ENCODE measurements at places on chromosomes 7 and 10.

DNA sequence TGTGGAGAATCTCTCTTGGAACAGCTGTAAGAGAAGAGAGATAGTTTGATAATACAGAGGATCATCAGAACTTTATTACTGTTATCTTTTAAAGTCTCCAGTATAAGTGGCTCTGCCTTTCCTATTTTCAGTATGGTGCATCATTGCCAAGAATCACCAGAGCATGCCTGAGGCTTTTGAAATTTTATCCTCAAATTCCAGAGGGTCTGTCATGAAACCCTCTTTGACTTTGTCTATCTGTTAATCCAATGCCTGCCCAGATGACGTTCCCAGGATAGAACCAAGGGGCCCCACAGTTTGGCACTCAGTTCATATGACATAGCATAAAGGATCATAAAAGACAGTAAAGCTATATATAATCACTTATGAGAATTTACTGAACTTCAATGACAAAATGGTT lies 35.3 kb upstream of the SEMA3C start:
- DNase-seq, result no peak

DNA sequence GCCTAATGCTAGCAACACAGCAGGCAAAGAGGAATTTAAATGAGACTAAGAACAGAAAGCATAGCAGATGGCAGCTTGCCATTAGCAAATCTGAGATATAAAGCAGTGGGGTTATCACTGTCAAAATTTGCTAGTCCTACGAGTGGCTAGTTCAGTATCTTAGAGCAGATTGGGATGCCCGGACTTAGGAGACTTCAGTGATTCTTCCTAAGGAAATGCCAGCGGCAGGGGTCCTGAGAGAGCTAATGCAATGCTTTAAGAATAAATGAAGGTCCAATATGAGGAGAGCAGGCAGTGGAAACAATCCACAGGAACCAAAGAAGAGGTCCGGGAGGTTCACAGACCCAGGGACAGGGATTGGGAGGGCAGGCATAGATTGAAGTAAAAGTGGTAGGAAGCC lies 169.3 kb upstream of the NPSR1 start:
- no peak for DNase-seq

- DNase-seq, result no peak
Observed at GRCh38 chr7:75711656-75712514, 26.9 kb downstream of the HIP1 start.

- DNase-seq, result no peak
Observed at GRCh38 chr7:101506531-101506930, 122.6 kb downstream of the MYL10 start.

DNA sequence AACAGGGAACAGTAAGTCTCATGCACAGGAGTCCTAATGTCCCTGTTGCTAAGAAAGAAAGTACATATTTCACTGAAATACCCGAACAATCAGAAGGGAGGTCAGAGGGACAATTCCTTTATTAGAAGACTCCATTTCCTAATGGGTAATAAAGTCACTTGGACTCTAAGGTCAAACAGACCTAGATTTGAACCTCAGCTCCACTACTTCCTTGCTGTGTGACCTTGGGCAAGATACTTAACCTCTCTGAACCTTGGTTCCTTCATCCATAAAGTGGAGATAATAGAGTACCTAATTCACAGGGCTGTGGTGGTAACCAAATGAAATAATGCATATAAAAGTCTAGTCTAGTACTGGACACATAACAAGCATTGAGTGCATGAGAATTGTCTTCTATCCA lies 29.2 kb upstream of the HABP2 start:
- no peak for DNase-seq

- DNase-seq, result no peak
Observed at GRCh38 chr10:44312401-44312800, 72.5 kb downstream of the CXCL12 start.

- DNase-seq, result no peak
Observed at GRCh38 chr7:140596519-140597427, 43.8 kb downstream of the DENND2A start.

- no peak for DNase-seq
Observed at GRCh38 chr10:97013983-97014382, 171.8 kb downstream of the SLIT1 start.

DNA sequence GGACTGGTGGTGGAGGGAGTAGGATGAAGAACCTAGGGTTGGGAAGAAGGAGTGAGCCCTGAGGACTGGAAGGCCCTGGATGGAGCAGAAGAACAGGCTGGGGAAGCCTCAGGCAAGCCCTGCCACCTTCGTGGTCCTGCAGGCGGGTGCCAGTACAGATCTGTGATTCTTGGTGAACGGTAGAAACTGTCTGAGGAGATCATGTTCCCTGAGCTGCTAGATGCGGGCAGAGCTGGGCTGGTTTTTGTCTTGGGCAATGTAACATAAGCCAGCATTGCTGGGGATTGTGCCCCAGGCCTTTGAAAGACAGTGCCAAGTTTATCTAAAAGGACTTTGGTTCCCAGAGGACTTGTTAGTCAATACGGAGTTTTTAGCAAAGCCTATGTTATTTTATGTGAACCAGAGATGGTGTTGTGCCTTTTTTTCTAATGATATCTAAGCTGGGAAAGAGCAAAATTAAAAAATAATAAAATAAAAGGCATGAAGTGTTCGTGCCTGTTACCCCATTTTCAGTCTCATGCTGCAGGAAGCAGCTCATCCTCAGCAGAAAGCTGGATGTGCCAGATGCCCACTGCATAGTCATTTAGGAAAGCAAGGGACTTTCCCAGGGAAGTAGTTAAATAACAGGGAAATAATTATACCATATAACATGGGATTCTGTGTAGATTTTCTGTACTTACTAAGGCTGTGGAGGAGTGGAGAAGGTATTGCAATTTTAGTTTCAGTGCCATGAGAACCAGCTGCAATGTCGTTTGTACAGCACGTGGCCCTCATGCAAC lies 24.4 kb upstream of the FIGNL1 start:
- DNase-seq, result no peak

DNA sequence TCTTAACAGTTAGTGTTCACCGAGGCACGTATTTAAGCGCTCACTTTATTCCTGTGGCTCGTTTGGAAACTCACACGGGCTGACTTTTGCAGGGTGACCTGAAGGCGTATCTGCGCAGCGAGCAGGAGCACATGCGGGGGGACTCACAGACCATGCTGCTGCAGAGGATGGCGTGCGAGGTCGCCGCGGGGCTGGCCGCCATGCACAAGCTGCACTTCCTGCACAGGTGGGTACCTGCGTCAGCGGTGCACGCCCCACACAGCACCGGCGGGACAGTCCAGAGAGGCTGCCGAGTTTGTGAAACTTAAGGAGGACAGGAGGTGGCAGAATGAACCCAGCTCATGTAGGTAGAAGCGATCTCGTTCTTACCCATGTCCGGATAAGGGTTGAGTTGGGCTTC lies 39.8 kb upstream of the BHLHA15 start:
- no peak for DNase-seq

DNA sequence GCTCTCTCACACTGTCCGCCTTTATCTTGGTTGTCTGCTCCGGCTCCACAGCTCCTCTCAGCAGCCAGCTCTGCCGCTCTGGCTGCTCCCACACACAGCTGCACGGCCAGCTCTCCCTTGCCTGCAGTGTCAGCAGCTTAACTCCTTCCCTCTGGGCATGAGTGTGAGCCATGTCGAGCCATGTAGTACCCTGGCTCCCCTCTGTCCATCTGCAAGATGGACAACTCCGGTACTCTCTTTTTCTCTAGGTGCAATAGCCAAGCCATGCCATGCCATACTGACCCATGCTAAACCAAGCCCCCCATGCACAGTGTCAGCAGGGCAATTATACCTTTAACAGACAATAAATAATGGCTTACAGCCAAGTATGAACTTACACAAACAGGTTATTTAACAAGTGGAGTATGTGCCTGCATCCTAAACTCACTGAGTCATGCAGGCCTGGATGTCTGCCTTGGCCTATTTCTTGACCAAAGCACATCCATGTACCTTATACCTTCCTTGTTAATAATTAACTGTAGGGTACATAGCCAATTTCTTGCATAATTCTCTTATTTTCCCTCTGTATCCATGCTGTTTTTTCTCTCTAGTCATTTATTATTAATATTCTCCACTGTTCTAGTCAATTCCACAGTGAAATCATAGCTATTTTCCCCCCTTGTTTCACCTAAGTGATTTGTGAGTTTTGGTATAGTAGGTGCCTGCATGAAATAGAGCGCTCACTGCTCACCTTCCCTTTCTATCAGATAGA lies 170.9 kb downstream of the CDK14 start:
- DNase-seq, result no peak

GRCh38 chr7:132526111-132526740 lies 50.0 kb downstream of the PLXNA4 start:
- no peak for DNase-seq

DNA sequence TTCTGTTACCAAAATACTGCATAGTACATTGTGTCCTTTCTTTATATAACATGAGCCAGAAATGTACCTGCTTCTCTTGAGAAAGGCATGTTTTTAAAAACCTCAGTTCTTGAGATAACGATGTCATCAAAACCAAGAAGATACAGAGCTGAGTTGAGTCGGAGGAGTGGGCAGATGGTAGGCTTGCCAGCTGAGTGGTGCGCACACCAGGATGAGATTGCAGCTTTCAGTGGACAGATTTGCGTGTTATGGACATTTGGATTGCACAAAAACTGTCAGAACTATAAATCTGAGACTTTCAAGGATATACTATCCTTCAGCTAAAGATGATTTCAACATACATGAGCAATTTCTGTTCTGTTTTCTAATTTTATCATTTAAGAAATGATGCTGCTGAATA lies 25.0 kb downstream of the PRKAR2B start:
- DNase-seq, result no peak

- DNase-seq, result no peak
Observed at GRCh38 chr10:32141018-32141807, 85.0 kb upstream of the KIF5B start.

DNA sequence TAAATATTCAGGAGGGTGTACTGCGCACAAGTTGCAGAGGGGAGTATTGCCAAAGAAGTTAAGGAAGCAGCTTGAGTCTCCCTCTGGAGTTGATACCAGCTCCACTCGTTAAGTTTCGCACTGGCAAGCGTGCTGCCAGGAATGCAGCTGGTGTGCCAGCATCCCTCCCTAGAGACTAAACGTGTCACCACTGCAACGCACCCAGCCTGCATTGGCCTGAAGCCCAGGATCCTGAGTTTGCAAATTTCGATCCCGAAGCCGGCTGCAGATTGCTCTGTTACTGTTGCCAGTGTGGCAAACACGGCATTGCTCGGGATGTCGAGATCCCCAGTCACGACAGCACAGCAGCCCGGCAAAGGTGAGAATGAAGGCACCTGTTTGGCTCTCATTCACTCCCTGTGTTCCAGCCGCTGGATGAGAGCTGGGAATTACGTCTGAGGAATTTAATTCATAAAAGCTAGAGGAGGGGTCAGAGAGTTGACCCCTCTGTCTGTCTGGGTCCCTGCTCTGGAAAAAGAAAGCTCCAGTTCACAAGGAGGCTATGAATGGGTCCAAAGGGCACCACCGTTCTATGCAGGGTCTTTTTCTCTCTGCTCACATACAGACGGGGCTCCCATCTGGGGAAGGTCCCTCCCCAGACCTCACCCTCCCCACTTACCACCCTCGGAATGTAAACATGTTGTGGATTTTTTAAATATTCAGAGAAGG lies 61.0 kb downstream of the NRP1 start:
- peak; percentile 10 for DNase-seq

DNA sequence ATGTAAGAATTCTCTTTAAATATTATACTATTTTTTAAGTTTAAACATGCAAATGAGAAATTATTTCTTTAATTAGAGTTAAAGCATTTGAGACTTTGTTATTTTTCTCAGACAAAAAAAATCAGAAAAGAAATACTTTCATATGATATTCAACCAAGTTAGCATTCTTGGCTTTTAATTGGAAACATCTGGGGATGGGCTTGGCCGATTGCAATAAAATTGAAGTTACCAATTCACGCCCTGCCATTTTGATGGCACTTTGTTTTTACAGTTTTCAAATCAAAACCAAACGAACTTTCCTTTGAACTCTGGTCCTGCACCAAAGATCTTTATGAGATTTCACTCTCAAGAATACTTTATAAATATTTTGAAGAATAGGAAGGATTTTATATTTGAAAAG lies 127.7 kb downstream of the ATE1 start:
- no peak for DNase-seq

DNA sequence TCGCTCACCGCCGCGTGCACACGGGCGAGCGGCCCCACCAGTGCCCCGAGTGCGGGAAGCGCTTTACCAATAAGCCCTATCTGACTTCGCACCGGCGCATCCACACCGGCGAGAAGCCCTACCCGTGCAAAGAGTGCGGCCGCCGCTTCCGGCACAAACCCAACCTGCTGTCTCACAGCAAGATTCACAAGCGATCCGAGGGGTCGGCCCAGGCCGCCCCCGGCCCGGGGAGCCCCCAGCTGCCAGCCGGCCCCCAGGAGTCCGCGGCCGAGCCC lies 3.3 kb downstream of the REPIN1 start:
- DNase-seq, result no peak

- no peak for DNase-seq
Observed at GRCh38 chr10:72089618-72090017, 1.3 kb upstream of the SPOCK2 start.

DNA sequence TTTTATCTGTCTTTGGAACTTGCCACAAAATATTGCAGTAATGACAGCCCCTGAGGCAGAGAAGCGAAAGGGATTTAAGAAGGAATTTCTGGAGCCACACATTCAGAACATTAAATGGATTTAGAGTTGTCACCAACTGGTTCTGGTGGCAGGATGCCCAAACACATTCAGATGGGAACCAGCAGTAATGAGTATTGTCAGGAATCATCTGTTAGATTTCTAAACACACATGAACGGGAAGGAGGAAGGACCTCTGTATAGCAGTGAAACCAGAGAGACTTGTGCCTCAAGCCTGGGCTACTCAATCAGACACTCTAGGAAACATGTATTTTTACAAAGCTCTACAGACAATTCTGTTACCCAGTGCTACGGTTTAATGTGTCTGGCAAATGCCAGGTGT lies 103.8 kb upstream of the CCNY start:
- DNase-seq, result no peak

GRCh38 chr10:116371737-116372136 lies 47.5 kb downstream of the CCDC172 start:
- DNase-seq, result no peak

GRCh38 chr7:159103382-159104187 lies 41.1 kb downstream of the VIPR2 start:
- no peak for DNase-seq

DNA sequence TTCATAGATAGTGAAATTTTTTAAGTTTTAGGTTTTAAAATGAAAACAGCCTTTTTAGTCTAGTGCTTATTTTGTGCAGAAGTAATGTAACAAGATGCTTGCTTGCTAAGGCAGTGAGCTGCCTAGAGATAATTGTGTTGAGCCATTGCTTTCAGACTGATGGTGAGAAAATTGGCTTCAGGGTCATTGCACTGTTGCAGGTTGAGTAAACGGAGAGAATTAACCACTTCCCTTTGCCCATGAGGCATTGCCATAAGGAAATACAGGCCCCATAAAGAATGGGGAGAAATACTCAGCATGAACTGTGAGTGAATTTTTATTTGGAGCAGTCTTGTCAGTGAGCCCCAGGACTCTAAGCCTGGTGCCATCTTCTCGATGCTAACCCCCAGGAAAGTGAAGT lies 140.5 kb downstream of the LRRC4 start:
- DNase-seq, result no peak
